ENCODE measurements at places on chromosomes 5 and 9.

- H3K4me1 ChIP-seq: no peaks in the 10 kb centered on the region
- H3K27ac ChIP-seq: no peak overlapping the region
- H3K4me3 ChIP-seq: no peak overlapping the region
- H3K27me3 ChIP-seq: peaks cover 2% of the 10 kb centered on the region
- no peaks in the 10 kb centered on the region for H3K36me3 ChIP-seq
Measured at GRCh38 chr9:70165006-70165602, 93.7 kb upstream of the SMC5 start.

- H3K27ac ChIP-seq: no peak overlapping the region
- peaks cover 9% of the 10 kb centered on the region for H3K36me3 ChIP-seq
- no peak overlapping the region for H3K4me3 ChIP-seq
- DNase-seq: no peak
- peaks cover 2% of the 10 kb centered on the region for H3K4me1 ChIP-seq
- H3K27me3 ChIP-seq: no peaks in the 10 kb centered on the region
Measured at GRCh38 chr5:175920231-175920811, 47.8 kb downstream of the THOC3 start.

- no peaks in the 10 kb centered on the region for H3K27me3 ChIP-seq
- H3K4me1 ChIP-seq: no peaks in the 10 kb centered on the region
- H3K36me3 ChIP-seq: no peaks in the 10 kb centered on the region
- DNase-seq: no peak
Measured at GRCh38 chr5:14118551-14119320, 24.4 kb upstream of the TRIO start.

DNA sequence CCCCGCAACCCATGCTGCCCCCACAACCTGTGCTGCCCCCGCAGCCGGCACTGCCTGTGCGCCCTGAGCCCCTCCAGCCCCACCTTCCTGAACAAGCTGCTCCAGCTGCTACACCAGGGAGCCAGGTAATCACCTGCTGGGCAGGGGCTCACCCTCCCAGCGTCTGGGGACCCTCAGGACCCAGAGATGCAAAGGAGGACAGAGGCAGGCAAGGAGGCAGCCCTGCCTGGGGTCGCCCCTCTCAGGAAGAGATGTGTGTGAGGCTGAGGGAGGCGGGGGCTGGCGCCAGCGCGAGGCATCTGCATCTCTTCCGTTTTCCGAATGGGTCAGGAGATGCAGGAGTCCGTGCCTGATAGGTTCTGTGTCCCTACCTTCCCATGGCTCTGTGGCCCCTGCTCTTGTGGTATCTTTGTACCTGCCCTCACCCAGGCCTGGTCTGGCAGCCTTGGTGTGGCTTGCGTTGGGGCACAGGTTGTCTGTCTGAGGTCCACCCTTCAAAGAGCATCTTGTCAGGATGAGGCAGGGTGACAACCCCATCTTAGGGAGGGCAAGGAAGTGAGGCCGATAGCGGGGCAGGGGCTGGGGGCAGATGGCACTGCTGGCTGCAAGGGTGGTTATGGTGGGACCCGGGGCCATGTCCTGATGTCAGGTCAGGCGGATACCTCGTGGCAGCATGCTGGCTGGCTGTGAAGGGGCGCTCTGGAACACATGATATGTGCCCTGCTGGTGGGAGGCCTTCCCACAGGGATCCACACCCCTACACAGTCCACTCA is 75.7 kb downstream of the WNK2 start:
- DNase-seq: peak; percentile 2
- no peaks in the 10 kb centered on the region for H3K4me1 ChIP-seq
- no peak overlapping the region for H3K4me3 ChIP-seq

- no peak overlapping the region for H3K27ac ChIP-seq
- DNase-seq: peak; percentile 23
- no peak overlapping the region for H3K4me3 ChIP-seq
- H3K4me1 ChIP-seq: no peaks in the 10 kb centered on the region
- H3K27me3 ChIP-seq: no peaks in the 10 kb centered on the region
- no peaks in the 10 kb centered on the region for H3K36me3 ChIP-seq
Measured at GRCh38 chr5:114101153-114101552, 260.7 kb upstream of the KCNN2 start.

GRCh38 chr5:57434683-57435082 is 47.9 kb downstream of the ACTBL2 start:
- no peak overlapping the region for H3K27ac ChIP-seq
- no peaks in the 10 kb centered on the region for H3K4me1 ChIP-seq
- no peaks in the 10 kb centered on the region for H3K36me3 ChIP-seq
- peaks cover 6% of the 10 kb centered on the region for H3K27me3 ChIP-seq
- DNase-seq: no peak
- no peak overlapping the region for H3K4me3 ChIP-seq

GRCh38 chr5:73355108-73355507 is 93.5 kb downstream of the FOXD1 start:
- no peak for DNase-seq
- H3K4me1 ChIP-seq: no peaks in the 10 kb centered on the region

GRCh38 chr5:33894566-33894965 is 2.8 kb upstream of the ADAMTS12 start:
- H3K27me3 ChIP-seq: peaks cover 54% of the 10 kb centered on the region
- no peak for DNase-seq
- no peaks in the 10 kb centered on the region for H3K36me3 ChIP-seq
- H3K4me3 ChIP-seq: no peak overlapping the region

DNA sequence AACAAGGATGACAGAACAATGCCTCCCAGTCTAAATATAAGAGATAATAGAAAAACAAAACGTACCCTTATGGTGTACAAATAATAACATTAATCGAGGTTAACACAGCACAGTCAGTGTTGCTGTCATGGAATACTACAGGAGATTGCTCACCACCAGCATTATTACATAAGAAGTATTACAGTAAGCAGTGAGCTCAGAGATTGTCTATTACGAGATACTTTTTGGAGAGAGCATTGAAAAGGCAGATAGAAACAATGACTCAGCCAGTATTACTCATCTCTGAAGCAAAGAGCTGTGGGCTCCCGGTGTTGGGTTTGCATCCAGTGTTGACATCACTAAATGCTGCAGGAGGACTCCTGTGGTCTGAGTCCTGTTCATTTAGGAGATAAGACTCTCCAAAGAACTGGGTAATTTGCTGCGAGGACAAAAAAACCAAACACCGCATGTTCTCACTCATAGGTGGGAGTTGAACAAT is 191.9 kb upstream of the SEMA6A start:
- no peak for DNase-seq
- no peaks in the 10 kb centered on the region for H3K36me3 ChIP-seq
- no peaks in the 10 kb centered on the region for H3K4me1 ChIP-seq
- H3K27ac ChIP-seq: no peak overlapping the region
- H3K27me3 ChIP-seq: no peaks in the 10 kb centered on the region

DNA sequence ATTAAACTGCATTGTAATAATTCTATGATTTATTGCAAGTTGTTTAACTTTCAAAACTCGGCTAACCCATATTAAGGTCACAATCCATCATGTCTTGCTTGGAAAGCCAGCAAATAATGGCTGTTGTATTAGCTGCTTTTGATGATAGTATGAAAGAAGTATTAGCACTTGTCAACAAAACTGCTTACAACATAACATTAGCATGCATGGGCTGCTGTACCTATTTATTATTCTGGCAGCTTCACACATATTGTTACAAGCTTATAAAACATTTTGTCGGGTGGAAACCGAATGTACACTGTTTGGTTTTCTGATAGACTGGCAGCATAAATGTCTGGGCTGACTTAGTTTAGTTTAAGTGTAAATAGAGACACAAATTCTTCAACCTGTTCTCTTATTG is 378.3 kb downstream of the KIAA0825 start:
- H3K4me1 ChIP-seq: no peaks in the 10 kb centered on the region
- no peak overlapping the region for H3K4me3 ChIP-seq
- peaks cover 2% of the 10 kb centered on the region for H3K27me3 ChIP-seq
- H3K27ac ChIP-seq: no peak overlapping the region

GRCh38 chr5:97726106-97726505 is 543.1 kb upstream of the RIOK2 start:
- H3K4me3 ChIP-seq: no peak overlapping the region
- H3K36me3 ChIP-seq: no peaks in the 10 kb centered on the region
- H3K27me3 ChIP-seq: no peaks in the 10 kb centered on the region

DNA sequence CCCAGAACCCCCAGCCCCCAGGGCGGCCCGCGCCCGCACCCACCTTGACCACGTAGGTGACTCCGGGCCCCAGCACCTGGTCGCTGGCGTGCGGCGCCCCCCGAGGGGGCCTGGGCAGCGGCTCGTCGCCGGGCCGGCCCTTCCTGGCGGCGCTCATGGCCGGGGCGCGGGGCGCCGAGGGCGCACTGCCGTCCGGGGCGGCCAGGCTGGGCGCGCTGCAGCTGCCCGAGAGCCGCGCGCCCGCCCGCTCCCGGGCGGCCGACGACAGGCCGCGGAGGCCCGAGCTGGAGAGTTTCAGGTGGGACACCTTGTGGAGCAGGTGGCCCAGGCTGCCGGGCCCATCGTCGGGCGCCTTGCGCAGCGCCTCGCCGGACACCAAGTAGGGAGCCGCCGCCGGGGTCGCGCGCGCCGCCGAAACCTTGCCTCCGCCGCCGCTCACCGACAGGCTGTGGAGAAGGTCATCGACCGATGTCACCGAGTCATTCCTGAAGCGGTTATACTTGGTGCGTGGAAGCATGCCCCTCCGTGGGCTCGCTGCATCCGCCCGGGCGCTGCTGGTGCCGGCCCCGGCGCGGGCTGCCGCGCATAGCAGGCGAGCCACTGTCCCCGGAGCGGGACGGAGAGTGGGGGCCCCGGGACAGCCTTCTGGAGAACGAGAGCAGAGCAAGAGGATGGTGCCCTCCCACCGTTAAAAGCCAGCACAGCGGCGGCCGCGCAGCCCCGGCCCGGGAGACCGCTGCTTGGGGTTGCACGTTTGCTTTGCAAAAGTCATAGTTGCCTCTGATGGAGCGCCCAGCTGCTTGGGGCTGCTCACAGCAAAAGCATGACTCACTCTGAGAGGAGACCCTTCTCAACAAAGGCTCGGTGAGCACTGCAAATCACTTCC is at the start of gene SHC3:
Gene SHC3 (minus strand): TSS at position 875 of the 886 bp plus-strand sequence. CDS start 358 bp downstream, at position 517.
- H3K36me3 ChIP-seq: peaks cover 4% of the 10 kb centered on the region
- H3K27me3 ChIP-seq: peaks cover 69% of the 10 kb centered on the region
- peak within 1 kb of the TSS; percentile 21 for H3K4me3 ChIP-seq
- DNase-seq: no peak

- DNase-seq: no peak
- H3K27ac ChIP-seq: no peak overlapping the region
- H3K4me1 ChIP-seq: no peaks in the 10 kb centered on the region
- no peak overlapping the region for H3K4me3 ChIP-seq
Measured at GRCh38 chr5:84215521-84215920, 169.2 kb downstream of the EDIL3 start.

- peaks cover 27% of the 10 kb centered on the region for H3K4me1 ChIP-seq
- H3K27ac ChIP-seq: peak overlapping the region; percentile 100
Measured at GRCh38 chr5:91382530-91383026, 539 bp downstream of the ARRDC3 start.

DNA sequence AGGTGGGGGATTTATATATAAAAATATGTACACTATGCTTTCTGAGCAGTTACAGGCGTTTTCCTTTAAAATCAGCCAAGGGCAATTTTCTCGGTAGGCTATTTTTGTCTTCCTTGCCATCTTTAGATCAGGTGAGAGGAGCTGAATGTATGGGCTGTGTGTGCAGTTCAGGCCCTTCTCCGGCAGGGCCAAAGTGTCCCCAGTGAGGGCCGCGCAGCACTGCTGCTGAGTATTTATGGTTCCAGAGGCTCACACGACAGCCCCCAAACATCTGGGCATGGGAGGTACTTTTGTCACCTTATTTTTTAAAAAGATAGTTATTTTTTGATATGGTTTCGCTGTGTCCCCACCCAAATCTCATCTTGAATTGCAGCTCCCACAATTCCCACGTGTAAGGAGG is 11.5 kb downstream of the GFPT2 start:
- H3K4me3 ChIP-seq: no peak overlapping the region
- DNase-seq: no peak
- H3K27ac ChIP-seq: no peak overlapping the region
- no peaks in the 10 kb centered on the region for H3K27me3 ChIP-seq
- no peaks in the 10 kb centered on the region for H3K4me1 ChIP-seq

GRCh38 chr9:100440071-100440470 is 13.1 kb downstream of the MSANTD3 start:
- H3K36me3 ChIP-seq: no peaks in the 10 kb centered on the region
- no peak overlapping the region for H3K4me3 ChIP-seq
- no peak for DNase-seq
- H3K4me1 ChIP-seq: no peaks in the 10 kb centered on the region
